ENCODE measurements at places on chromosomes 12 and 14.

DNA sequence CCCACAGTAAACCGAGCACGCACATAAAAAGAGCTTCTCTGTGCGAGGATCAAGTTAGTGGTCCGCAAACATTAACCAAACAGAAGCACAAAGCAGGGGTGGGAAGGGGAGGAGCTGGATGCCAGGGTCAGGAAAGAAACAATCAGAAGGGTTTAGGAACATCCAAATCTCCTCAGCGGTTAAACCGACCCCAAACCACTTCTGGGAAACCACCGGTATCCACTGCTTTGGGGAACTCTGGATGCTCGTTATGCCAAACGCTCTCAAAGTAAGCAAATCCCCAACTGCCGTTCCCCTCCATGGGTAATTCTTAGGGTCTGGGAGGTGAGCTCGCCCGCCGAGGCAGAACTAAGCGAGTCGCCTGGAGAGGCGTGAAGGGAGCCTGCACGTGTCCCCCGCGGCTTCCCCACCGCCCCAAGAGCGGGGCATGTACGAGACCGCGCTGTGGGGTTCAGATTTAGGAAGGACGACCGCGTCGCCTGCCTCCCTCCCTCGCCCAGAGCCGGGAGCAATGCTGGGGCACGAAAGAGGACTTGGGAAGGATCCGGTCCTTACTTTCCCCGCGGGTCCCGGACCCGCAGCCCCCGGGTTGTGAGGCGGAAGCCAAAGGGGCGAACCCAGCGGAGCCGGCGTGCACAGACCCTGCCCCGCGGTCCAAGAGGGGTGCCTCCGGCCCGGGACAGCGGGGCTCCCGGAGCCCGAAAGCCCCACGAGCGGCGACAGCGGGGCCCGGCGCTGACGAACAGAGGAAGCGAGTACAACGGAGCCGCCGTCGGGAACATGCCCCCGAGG is 711 bp downstream of the SBNO1 start:
- DNase-seq: no peak

DNA sequence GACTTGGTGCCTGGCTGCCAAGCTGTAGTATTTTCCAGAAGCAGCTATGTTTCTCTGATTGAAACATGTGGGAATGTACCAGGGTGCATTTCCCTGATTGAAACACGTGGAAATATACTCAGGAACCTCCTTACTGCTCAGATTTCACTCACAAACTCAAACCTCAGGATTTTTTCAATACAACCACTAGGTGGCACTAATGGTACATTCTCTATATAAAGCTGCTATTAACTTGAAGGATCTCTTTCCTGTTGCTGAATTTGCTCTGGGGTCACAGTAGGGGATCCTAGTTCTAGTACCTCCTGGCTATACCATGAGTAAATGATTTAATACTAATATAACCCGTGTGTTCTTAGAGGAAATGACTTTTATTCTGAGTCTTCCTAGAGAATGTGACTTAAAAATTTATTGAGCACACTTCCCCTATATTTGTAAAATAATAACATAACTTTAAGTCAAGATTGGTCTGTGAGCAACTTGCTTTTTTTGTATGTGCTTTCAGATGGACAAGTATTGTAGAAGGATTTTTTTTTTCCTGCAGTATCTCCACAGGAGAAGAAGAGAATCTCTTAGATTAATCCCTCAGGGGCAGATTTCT is 173.8 kb upstream of the MIS18BP1 start:
- no peak for DNase-seq

DNA sequence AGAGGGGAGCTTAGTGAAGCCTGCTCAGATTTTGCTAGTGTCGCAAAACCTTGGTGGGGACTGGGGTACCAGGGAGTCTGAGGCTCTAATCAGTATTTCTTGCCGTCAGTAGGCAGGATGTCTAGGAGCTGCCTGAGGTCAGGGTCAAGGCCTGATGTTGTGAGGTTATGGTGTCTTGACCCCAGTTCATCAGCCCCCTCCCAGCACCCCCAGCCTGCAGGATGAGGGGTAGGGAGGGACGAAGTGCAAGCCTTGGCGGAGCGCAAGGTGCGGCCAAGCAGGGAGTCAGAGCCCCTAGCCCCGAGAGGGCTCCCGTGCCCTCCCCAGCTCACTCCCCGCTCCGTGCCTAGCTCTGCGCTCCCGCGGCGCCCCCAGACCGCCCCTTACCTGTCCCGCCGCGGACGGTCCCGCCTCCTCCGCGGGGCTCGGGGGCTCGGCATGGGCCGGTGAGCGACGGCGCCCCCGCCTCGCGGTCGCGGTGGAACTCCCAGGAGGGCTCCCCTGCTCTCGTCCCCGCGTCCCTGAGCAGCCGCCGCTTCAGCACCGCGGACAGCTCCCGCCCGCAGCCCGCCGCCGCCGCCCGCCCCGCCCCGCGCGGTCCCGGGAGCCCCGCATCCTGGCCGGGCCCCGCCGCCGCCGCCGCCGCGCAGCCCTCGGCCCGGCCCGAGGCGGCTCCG is 347 bp downstream of the SYNDIG1L start:
- DNase-seq: no peak

- no peak for DNase-seq
Measured at GRCh38 chr14:83485591-83485990, 1951.9 kb upstream of the SEL1L start.

GRCh38 chr14:65026526-65026925 is 39.8 kb downstream of the FNTB start:
- no peak for DNase-seq

DNA sequence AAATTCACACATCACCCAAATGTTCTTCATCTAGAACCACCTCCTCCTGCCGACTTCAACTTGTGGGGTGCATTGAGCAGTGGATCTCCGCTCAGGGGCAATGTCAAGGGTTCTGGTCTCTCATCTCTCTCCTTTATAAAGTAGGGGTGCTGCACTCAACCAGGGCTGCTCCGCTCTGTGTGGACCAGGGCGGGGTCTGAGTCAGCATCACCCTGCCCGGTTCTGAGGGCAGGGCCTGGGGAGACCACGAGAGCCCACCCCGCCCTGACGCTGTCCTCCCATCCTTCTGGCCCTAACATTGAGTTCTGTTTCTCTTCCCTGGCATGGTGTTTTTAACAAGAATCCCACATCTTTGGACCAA is 311.6 kb upstream of the DIO3 start:
- no peak for DNase-seq

DNA sequence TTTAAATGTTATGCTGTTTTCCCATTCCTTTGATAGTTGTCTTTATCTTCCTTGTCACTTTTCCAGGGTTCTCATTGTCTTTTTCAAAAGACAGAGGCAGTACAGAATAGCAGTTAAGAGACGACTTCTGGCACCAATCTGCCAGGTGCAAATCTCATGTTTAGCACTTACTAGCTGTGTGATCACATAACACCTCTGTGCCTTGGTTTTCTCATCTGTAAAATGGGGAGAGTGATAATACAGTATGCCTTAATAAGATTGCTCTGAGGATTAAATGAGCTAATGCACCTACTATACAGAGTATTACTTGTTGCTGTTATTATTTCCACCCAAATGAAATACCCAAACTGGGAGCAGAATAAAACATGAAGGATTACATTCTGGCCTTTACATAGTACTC is 4.8 kb downstream of the GPR135 start:
- no peak for DNase-seq

- no peak for DNase-seq
Measured at GRCh38 chr12:125882141-125882540, 816.9 kb downstream of the AACS start.

- DNase-seq: no peak
Measured at GRCh38 chr12:57996520-57996919, 55.2 kb downstream of the ATP23 start.

DNA sequence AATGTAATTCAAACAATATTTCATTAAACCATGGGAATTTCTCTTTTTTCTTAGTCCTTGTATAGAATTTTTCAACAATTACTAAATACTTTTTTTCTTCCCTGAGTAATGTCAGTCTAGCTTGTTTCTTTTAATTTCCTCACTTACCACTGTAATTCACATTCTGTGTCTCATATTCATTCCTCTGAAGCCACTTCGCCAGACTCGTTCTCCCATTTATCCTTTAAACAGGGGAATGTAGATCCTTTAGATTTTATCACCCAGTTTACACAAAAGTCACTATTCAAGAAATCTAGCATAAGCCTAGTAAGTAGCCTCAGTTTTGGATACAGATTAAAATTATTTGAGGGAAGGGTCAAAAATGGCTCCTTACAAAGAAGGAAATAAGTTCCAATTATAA is 6.8 kb downstream of the USP15 start:
- DNase-seq: no peak

- DNase-seq: no peak
Measured at GRCh38 chr12:121611306-121611705, 15.0 kb upstream of the ORAI1 start.

DNA sequence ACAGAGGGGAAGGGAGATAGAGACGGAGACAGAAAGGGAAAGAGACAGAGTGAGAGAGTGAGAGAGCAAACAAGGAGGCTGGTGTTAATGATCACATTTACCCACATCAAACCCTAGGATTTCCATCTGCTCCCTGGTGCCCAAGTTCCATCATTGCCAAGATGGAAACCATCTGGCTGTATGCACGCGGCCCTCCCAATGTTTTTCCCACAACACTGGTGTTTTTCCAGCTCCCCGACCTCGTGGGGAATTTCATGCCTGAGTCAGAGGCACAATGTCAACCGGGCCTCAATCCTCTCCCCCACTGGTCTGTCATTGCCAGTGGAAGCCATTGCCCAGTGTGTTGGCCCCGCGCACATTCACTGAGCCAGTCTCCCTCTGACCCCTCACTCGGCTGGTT is 19.9 kb upstream of the BDKRB2 start:
- no peak for DNase-seq

DNA sequence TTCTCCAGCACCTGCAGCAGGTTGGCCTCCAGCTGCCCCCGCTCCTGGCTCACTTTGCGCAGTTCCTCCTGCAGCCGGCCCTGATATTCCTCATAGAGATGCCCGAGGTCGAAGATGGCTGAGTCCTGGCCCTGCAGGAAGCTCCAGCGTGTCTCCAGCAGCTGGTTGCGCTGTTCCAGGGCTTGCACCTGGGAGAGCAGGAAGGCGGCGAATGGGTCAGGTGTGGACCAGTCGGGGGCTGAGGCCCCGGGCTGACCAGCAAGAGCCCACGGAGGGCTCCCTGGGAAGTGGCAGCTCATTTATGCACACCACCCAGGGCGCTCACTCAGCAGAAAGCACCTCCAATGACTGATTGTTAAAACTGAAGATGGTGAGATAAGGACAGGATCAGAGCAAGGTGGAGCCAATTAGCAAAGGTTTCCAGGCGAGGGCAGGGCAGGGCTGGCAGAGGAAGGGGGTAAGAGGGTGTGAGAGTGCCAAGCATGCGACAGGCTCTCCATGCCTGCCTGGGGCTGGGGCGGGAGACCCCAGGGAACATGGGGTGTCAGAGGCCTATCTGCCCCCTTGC is 6.3 kb downstream of the KRT80 start:
- DNase-seq: no peak

- DNase-seq: no peak
Measured at GRCh38 chr14:93240678-93241000, 33.6 kb downstream of the UBR7 start.

- no peak for DNase-seq
Measured at GRCh38 chr14:55620277-55620676, 40.3 kb downstream of the KTN1 start.

GRCh38 chr12:124790650-124791400 is 72.8 kb downstream of the SCARB1 start:
- no peak for DNase-seq

DNA sequence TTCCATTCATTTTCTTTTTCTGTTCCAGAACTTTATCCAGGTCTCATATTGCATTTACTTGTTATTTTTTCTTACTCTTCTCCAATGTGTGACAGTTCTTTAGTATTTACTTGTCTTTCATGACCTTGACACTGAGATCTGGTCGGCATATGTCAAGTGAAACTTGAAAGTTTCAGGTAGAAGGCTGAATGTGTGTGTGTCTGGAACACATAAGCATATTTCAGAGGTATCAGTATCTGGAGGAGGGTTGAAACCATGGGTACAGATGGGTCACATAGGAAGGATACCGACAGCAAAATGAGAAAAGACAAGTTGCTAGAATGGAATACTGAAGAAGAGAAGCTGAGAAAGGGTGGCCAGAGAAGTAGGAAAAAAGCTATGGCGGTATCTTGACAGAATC is 22.5 kb upstream of the PTGDR start:
- no peak for DNase-seq

DNA sequence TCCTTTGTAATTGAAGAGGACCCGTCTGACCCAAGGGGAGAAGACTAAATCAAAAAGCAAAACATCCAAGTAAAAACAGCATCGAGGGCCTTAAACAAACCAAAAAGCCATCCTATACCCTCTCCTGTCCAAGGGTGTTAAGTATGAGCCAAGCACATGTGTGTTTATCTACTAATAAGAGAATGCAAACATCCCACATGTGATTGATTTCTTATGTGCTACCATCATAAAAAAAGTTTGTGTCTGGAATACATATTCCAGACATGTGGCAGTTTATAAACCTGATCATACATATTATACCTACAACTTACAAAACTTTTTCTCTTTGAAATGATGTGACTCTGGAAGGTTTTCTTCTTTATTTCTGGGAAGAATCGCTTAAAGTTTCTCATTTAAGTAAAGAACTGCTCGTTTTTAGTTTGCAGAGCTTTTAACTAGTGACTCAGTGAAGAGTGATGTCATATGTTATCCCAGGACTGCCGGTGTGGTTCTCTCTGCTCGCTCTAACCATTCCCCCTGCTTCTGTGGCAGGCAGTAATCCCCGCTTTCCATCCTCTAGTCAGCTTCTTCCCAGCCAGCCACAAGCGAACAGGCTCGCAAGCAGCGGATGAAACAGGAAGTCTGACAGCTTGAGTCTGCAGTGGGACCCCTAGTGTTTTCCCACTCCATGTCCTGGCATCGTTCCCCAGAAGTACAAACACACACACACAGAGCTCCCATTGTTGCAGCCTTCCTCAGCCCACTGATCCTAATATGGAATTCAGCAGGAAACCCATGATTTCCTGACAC is 431 bp upstream of the RHOJ start:
- peak; percentile 69 for DNase-seq

DNA sequence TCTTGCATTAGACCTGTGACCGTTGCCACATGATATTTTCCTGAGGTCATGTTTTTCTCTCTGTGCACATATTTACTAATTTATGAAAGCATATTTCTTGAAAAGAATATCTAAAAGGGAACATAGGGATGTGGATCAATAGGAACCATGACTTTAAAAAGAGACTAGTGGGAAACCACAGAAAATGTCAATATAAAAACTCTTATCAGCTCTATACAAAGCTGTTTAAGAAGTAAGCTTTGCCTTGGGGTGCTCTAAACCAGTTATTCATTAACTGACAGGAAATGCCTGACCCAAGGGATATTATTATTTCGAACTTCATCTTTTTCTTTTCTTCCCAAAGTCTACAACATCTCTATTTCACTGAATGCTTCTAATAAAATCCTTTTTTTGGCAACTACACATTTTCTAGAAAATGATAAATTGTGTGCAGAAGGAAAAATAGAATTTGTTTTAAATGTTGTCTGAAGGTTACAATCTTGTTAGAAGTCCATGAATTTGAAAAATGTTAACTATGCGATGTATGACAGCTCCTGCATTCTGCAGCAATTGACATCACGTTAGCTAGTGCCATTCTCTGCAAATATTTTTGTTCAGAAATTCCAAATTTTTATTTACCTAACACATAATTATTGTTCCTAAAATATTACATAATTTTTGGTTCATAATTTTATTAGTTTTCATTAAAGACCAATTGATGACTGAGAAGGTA is 345.0 kb downstream of the SLC16A7 start:
- no peak for DNase-seq

- no peak for DNase-seq
Measured at GRCh38 chr12:27437839-27438238, 8.7 kb upstream of the SMCO2 start.

GRCh38 chr12:52924764-52925716 is 20.2 kb upstream of the KRT8 start:
- DNase-seq: peak; percentile 86

GRCh38 chr12:114406316-114406983 is 506 bp upstream of the TBX5 start:
- no peak for DNase-seq
